ENCODE measurements at places on chromosomes 11 and 22. TPM values are rescaled to one million over a fixed set of nuclear protein-coding genes. Genes with fewer than 3 reads are reported as not detected.

Gene SEPTIN3
- 0.38 TPM for total RNA-seq

Gene OR6A2
- total RNA-seq: not detected

Gene SLC29A2
- 5.2 TPM for total RNA-seq

Gene LRP5
- total RNA-seq: 42.1 TPM

Gene MMP27
- total RNA-seq: not detected

Gene CCT8L2
- total RNA-seq: not detected

Gene TTC36
- 0.49 TPM for total RNA-seq

Gene ADAMTS8
- total RNA-seq: not detected

Gene CARD16
- not detected for total RNA-seq

Gene A4GALT
- total RNA-seq: 53.4 TPM

Gene CCDC157
- total RNA-seq: 4.6 TPM

Gene FGF3
- not detected for total RNA-seq

Gene RTN4R
- 13.0 TPM for total RNA-seq

Gene POU2AF2
- not detected for total RNA-seq

Gene RAB3IL1
- total RNA-seq: 0.49 TPM

Gene ACR
- total RNA-seq: not detected

Gene CRY2
- 5.7 TPM for total RNA-seq

Gene LMNTD2
- total RNA-seq: 0.65 TPM

Gene TRPM5
- not detected for total RNA-seq

Gene APOBEC3B
- 32.9 TPM for total RNA-seq

Gene SLC17A6
- total RNA-seq: not detected

Gene CHST1
- total RNA-seq: 0.63 TPM

Gene ZDHHC13
- total RNA-seq: 15.0 TPM

Gene PLEKHB1
- 0.81 TPM for total RNA-seq

Gene PRSS23
- 92.9 TPM for total RNA-seq

Gene SPDYC
- total RNA-seq: not detected

Gene LARGE1
- total RNA-seq: 9.8 TPM

Gene SYT13
- 5.5 TPM for total RNA-seq

Gene TOM1
- 50.5 TPM for total RNA-seq

Gene C11orf87
- not detected for total RNA-seq

Gene MMP7
- 509 TPM for total RNA-seq

Gene CCDC73
- not detected for total RNA-seq

Gene CRYBB2
- not detected for total RNA-seq

Gene RIBC2
- total RNA-seq: 0.81 TPM

Gene HNRNPUL2
- total RNA-seq: 14.0 TPM

Gene CBLIF
- not detected for total RNA-seq

Gene PRMT3
- 11.5 TPM for total RNA-seq

Gene DDX25
- not detected for total RNA-seq

Gene JRKL
- total RNA-seq: 3.6 TPM

Gene CFAP300
- total RNA-seq: 2.5 TPM

Gene RAB39A
- total RNA-seq: not detected

Gene FGF19
- not detected for total RNA-seq

Gene CLDN5
- 0.13 TPM for total RNA-seq

Gene NRGN
- total RNA-seq: 11.1 TPM

Gene SUSD2
- 0.16 TPM for total RNA-seq

Gene CNGA4
- total RNA-seq: under 0.01 TPM

Gene OR10D3
- total RNA-seq: not detected

Gene ADM2
- total RNA-seq: 5.9 TPM

Gene TECTA
- total RNA-seq: under 0.01 TPM

Gene OR8D4
- not detected for total RNA-seq

Gene PKDREJ
- total RNA-seq: not detected

Gene BCO2
- 1.8 TPM for total RNA-seq

Gene DLG2
- total RNA-seq: 0.16 TPM
